ENCODE measurements at places on chromosomes 3 and 15.

GRCh38 chr3:52721002-52721729 is 15.3 kb downstream of the SPCS1 start:
- no peak for DNase-seq

DNA sequence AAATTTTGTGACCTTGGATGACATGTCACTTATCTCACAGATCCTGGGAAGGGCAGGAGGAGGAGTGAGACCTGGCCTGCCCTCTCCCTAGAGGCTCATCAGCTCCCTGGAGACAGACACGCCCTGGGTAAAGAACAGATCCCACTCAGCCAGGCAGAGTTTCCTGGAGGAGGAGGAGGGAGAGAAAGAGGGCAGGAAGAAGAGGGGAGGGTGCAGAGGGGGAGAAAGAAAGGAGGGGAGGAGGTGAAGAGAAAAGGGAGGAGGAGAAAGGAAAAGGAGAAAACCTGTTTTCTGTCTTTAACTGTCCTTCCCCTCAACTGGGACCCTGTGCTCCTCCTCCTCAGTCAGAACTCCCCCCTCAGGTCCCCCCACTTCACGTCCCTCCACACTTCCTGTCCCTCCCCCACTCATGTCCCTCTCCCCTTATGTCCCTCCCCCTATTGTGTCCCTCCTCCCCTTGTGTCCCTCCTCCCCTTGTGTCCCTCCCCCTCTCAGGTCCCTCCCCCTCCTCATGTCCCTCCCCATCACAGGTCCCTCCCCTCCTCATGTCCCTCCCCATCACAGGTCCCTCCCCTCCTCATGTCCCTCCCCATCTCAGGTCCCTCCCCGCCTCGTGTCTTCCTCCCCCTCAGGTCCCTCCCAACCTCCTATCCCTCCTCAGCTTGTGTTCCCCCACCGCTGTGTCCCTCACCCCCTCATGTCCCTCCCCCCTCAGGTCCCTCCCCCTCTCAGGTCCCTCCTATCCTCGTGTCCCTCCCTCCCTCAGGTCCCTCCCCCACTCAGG is 52.3 kb upstream of the CGNL1 start:
- DNase-seq, result peak; percentile 67

GRCh38 chr3:146390957-146391356 is 78.4 kb downstream of the PLSCR2 start:
- DNase-seq, result peak; percentile 35

DNA sequence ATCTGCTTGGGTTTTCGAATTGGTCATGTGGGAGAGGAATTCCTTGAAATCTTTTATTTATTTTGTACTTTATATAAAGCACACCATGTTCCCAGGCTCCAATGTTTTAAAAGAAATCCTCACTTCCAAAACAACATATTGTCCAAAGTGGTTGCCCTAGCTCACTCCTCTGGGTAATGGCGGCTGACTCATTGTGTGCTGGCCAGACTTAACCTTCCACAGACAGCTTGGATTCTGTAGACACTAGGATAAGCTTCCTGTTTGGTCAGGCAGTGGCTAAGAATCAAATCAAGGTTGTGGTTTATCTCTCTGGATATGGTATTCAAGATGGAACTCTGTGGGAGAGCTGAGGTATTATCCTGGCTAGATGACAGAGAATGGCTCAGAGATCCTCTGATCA is 55.8 kb upstream of the FAM98B start:
- DNase-seq, result peak; percentile 100

DNA sequence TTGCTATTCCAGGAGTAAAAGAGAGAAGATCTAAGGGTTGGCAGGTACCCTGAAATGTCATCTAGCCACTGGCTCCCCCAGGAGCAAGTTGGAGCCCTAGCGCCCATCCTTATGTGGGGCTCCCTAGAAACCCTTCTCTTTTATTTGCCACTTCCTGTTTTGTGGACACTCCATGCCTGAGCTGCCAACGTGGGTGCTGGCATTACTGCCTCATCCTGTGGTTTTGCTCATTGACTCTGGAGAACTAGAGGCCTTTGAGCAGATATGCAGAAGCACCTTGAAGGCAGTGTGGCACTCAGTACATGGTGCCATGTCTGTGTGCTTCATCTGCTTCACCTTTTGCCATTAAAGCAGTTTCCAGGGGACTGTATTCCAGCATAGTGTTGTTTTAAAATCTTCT is 8.1 kb downstream of the EDEM1 start:
- peak; percentile 40 for DNase-seq

- DNase-seq, result no peak
These were observed 51.6 kb downstream of the TRPM1 start for GRCh38 chr15:31049682-31050615.

DNA sequence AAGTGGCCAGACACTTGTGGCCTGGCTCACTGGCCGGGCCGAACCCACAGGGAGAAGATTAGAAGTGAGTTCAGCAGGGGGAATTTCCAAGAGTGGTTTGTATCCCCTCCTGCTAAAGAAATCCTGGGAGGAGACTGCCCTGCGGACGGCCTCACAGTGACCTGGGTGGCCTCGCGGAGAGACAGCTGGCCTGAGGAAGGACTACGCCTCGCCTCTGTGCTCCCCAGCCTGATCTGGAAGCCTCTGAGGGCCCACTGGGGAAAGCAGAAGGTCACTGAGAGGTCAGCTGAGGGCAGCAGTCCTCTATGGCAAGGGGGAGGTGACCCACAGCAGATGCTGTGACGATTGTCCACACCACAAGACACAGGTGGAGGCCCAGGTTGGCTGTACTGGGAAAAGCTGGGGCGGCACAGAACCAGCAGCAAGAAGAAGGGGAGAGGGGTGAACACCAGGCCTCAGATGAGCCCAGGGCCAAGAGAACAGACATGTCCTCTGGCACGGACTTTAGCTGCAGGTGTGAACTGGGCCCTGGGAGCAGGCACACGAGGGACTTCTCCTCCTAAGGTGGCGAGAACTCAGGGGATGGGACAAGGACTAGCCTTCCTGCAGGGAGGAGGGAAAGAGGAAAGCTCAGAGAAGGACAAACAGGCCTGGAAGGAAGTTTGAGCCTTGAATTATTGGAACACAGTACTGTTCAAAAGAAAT is 37.2 kb upstream of the DLG1 start:
- DNase-seq, result no peak

- no peak for DNase-seq
These were observed 153.0 kb upstream of the CGNL1 start for GRCh38 chr15:57223345-57223744.

DNA sequence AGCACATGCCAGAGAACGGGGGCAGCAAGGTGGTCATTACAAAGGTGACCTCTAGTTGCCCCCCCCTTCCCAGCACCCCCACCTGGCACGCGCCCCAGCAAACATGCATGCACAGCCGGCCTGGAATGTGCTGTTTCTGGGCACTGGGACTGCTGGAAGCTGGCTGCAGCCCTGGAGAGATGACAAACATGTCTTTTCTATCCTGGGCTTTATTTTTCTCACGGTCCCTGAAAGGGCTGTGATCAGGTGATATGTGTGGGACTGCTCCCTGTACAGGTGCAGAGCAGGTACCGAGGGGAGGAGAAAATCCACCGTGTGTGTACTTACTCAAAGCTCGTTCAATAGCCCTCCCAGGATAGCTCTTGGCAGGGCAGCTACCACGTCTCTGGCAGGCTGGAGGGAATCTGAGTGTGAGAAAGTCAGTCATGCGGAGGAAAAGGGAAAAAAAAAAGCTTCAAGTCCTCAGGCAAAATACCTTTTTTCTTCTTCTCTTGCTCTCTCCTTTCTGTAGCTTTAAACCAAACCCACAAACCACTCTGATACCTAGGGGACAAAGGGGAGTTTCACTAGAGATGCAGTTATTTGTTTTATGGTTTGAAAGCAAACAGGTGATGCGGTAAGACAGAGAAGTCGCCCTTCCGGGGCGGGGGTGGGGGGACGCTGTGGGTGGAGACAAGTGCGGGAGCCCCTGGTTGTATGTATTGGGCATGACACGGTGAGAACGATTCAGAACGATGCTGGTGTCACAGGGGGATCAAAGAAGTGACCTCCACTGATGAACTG is 5.0 kb upstream of the HES1 start:
- DNase-seq, result peak; percentile 19

- no peak for DNase-seq
These were observed 138.2 kb upstream of the HACD2 start for GRCh38 chr3:123723070-123723469.

DNA sequence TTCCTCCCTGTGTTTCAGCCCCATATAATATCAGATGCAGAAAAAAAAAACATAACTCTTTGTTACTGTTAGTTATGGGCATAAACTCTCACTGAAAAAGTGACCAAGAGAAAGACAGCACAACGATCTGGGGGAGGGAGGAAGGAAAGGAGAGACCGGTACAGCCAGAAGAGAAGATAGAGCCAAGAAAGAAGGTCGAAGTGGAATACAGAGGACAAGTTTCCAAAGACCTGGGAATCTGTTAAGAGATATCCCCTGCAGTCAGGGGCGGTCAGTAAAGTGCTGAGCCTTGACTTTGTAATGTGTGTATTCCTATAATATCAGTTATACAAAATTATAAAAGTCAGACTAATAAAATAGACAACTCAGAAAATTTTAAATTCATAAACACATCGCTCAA is 3.3 kb downstream of the ALDH1A2 start:
- DNase-seq, result no peak

- DNase-seq, result no peak
These were observed 460.3 kb upstream of the IL12A start for GRCh38 chr3:159528251-159528895.

DNA sequence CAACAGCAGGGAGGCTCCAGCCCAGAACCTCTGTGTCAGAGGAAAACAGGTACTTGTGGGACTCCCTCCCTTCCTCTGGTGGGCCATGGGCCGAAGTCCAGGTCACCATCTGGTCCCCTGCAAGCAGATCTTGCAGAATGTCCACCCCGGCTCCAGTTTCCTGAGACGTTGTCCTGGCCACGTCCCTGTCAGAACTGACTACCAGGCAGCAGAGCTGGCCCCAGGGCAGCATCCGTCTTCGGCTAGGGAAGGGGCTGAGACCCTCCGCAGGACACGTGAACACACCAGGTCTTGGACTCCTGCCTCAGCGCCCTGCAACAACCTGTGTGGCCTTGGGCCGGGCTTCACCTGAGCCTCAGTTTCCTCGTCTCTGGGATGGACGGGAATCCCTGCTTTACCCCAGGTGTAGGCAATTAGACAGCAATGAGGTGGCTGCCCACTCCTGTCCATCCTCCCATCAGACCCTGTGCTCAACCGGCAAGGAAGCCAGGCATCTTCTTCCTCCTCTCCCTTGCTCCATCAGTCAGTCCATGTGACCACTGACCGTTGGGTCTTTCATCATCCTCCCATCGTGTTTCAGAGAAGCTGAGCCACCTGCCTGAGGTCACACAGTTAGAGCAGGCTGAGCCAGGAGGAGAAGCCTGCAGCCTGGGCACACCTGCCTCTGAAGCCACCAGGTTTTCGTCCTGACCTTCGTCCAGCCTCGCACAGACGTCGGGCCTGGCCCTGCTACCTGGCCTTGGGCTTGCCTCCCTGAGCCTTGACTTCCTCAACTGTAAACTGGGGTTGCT is 8.9 kb upstream of the PRKCD start:
- DNase-seq, result no peak

GRCh38 chr3:128006061-128007032 is 45.9 kb upstream of the SEC61A1 start:
- DNase-seq, result no peak

GRCh38 chr3:48467110-48467454 is 20.5 kb downstream of the ATRIP start:
- no peak for DNase-seq

GRCh38 chr3:133092681-133093080 is 54.5 kb downstream of the TMEM108 start:
- DNase-seq, result no peak

- DNase-seq, result no peak
These were observed 7.5 kb upstream of the ST6GAL1 start for GRCh38 chr3:186922790-186923189.

GRCh38 chr3:4162096-4162495 is 141.1 kb upstream of the SETMAR start:
- no peak for DNase-seq

DNA sequence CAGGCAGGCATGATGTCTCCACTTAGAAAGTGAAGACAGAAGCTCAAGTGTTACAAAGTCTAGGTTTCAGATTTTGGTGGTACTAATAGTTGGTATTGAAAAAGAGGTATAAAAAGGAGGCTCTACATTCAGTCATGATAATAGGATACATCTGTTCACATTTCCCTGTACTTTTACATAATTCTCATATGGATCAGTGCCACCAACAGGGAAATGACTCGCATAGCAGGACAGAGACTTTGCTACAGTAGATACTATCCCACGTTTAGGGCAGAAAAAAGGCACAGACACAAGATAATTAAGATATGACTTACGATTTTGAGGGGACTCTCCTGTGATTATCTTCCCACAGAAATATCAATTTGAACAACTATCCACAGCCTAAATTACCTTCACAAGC is 1062.9 kb upstream of the EPHA6 start:
- DNase-seq, result no peak
